ENCODE measurements at places on chromosomes 4 and X.
A peak's percentile ranks its signal among the peaks of the same experiment; 100 is the strongest.

DNA sequence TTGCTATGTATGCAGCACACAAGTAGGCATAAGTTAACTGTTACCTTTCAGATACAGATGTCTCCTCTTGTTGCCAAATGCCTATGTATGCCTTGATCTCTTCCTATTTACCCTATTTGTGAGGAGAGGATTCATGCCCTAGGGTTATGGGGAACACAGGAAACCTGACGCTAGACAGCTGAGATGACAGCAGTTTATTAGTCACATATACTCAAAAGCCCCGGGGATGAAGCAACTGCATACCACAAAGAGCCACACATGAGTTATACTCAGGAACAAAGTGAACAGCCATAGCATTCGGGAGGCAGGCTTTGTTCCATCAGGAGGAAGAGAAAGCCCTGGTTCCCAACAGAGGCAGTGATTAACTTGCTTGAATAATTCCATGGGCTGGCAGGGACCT is 1011.7 kb upstream of the PCDH7 start:
- no peak for DNase-seq

DNA sequence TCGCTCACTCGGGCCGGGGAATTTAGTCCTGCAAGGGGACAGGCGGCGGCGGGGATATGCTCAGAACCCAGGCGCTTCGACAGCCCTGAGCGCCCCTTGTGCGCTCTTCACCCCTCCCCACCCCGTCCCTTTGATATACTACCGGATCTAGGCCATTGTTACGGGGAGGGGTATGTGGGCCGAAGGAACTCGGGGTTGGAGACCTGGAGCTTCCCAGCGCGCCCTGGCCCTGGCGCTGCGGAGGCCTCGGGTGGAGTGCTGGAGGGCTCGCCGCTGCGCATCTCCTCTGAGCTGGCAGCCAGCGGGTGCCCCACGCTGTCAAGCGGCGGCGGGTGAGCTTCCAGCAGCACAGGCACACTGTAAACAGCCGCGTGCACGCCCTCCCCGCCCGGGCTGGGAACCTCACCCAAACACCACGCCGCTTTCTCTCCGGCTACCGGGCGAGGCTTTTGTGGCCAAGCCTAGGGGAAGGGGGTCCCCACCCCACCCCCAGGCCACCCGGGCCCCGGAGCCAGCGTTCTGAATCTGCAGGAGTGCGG is 54.5 kb upstream of the BCOR start:
- peak; percentile 51 for DNase-seq

- peak; percentile 31 for DNase-seq
Measured at GRCh38 chr4:7581477-7581876, 146.7 kb upstream of the PSAPL1 start.

GRCh38 chrX:36443007-36443406 is 523.5 kb downstream of the CFAP47 start:
- no peak for DNase-seq

DNA sequence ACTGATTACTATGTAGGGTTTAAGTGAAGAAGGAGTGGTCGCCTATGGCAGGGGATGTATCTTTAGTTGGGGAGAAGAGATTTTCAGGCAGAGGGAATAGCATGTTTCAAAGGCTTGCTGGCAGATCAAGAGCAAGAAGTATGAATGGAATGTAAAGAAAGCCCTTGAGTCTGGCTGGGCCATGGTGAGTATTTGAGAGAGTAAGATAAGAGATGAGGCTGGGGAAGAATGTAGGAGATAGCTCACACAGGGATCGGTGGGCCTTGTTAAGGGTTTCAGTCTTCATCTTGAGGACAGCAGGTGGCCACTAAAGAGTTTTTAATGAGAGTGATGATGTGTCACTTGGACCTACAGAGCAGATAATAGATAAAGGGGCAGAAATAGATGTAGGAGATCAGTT is 319.1 kb upstream of the RPS6KA3 start:
- no peak for DNase-seq

- no peak for DNase-seq
Measured at GRCh38 chrX:108171671-108172070, 80.1 kb downstream of the ATG4A start.

DNA sequence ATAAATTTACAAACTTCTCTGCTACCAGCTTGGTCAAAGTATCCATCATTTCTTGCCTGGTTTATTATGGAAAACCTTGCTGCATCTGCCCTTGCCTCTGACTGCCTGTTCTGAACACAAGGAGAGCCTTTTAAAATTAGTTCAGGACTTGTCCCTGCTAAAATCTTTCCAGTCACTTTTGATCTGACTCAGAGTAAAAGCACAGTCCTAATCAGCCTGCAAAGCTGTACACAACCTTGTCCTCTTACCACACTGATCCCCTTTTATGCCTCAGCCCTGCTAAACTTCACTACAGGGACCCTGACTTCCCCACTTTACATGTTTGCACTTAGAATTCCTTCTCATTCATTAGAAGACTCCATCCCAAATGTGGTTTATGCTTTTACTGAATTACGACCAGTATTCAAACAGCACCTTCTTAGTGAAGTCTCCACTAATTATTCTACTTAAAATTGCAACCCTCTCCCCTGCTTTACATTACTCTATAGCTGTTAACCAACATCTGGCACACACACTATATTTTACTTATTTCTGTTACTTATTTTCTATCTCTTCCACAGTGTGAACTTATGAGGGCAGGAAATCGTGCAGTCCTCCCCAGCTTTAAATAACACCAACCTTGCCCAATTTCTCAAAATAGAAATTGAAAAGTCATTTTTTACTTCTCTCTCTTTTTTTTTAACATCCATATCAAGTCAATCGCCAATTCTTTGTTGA is 6.3 kb downstream of the GABRA4 start:
- DNase-seq: no peak

DNA sequence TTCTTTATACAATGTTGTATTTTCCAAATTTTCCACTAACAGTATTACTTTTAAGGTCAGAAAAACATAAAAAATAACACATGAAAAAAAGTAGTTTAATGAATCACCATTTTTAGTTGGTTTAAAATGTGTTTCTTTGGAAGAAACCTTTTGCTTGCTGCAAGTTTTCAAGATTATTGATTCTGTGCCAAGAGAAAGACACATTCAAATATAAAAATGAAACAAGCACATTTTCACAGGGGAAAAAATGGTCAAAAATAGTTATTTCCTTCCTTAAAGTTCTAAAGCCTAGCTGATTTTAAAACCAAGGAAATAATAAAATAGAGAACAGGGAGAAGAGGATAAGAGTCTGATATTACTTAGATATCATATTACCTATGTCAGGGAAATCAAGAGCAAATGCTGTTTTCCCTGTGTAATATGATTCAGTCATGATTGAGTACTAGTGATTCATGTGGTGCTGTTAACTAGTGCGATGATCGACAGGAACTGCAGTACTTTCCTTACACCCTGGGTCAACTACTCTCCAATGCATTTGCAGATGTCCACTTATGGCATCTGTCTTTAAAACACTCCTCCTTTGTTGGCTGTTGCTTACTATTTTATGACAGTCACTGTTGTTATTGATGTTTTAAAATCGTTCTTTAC is 103.8 kb downstream of the CAMK2D start:
- no peak for DNase-seq

GRCh38 chr4:16237715-16238114 is 11.4 kb upstream of the TAPT1 start:
- DNase-seq: no peak

- DNase-seq: no peak
Measured at GRCh38 chr4:6625256-6625655, 15.2 kb upstream of the MRFAP1 start.

DNA sequence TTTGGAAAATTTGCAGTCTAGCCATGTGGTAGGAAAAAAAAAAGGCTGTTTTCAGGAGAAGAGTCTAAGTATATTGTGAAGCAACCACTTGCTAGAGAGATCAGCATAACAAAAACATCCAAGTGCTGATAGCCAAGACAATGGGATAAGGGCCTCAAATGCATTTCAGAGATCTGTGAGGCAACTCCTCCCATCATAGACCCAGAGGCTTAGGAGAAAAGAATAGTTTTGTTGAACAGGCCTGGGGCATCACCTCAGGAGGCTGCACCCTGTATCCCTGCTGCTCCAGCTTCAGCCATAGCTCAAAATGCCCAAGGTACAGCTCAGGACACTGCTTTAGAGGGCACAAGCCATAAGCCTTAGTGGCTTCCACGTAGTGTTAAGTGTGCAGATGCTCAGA is 13.6 kb upstream of the GPR174 start:
- no peak for DNase-seq

GRCh38 chr4:87092389-87093141 is 127.9 kb downstream of the KLHL8 start:
- DNase-seq: peak; percentile 42

- no peak for DNase-seq
Measured at GRCh38 chr4:157315968-157316367, 95.4 kb downstream of the GRIA2 start.

DNA sequence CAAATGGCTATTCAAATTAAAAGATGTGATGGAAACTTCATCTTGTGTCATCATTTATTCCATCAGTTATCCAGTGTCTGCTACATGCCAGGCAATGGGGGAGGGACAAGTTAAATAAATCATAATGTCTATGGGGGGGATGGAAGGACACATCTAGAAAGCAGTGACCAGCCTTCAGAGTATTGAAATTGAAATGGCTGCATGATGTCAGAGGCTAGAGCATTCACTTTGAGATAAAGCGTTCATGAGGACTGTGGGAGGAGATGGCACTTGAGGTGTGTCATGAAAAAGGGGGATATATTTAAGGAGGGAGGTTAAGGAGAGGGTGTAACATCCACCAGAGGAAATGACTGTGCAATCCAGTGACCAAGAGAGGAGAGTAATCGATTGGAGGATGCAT is 50.6 kb downstream of the SLIT2 start:
- no peak for DNase-seq

DNA sequence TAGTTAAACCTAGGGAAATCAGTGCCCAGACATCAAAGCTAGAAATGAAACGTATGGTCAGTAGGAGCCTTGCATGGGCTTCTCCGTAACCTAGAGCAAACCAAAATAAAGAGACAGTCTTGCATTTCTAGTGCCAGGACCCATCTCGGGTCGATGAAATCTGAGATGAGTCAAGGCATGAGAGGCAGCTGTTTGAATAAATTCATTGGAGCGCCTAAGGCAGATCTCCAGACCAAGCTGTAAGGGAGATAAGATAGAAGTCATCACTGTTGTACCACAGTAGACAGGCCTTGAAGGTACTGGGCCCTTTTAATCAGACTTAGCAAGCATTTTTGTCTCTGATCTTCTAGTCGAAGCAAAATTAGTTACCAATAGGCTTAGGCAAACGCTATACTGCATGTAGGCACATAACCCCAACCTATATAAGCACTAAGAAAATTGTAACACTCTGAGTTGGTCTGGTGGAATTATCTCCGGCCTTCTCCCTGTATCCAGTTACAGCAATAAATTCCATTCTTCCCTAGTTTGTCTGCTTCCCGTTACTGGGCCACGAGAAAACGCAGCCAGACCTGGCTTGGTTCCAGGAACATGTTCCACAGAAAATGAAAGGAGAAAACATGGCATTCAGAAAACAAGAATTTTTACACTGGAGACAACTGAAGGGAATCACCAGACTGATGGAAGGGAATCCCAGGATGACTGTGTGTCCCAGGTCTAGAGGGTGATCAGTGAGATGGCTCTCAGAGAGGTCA is 21.1 kb upstream of the PAPSS1 start:
- no peak for DNase-seq

- no peak for DNase-seq
Measured at GRCh38 chr4:145176641-145177432, 3.6 kb downstream of the OTUD4 start.

GRCh38 chr4:60911127-60911526 is 289.0 kb upstream of the ADGRL3 start:
- DNase-seq: no peak

DNA sequence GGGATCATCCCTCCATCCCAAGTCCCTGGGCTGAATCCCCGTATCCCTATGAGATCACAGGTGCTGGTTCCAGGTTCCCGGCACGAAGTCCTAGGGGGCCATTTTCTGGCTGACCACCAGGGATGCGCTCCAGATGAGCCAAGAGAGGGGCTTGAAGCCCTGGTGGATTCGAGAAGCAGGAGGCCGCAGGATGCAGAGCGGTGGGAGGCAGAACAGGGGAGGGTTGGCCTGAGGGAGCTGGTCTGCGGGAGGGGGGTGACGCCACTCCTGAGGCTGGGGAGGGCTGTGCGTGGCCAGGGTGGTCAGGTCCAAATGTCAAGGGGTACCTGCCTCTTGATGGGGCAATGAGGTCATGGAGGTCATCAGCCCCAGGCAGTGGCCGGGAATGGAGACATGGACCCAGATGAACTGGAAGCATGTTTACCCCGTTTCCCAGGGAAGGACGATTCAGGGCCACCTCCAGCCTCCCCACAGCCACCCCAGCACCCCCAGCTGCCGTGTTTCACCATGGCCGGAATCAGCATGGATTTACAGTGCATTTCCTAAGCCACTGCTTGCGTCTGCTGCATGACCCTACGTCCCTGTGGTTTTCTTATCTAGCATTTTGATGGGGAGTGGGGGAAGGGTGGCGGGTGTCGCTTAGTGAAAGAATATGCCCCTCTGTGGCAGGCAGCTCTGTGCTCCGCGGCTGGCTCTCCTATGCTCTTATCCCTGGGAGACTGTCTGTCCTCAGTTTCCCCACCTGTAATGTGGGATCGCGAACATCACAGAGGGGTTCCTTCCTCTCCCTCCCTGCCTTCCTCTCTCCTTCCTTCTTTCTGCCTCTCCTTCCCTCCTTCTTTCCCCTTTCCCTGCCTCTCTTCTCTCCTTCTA is 17.0 kb upstream of the HTRA3 start:
- DNase-seq: no peak

GRCh38 chr4:102578819-102579218 is 77.7 kb downstream of the NFKB1 start:
- no peak for DNase-seq

DNA sequence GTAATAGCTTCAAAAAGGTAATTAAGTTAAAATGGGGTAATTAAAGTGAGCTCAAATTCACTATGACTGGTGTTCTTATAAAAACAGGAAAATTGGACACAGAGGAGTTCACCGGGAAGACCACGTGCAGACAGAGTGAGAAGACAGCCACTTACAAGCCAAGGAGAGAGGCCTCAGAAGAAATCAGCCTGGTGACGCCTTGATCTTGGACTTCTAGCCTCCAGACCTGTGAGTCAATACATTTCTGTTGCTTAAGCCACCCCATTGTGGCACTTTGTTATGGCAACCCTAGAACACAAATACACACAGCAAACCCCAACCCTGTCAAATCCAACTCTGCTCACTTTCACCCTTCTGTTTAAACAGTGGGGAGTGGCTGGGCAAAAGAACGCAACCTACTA is 4.1 kb upstream of the CD38 start:
- DNase-seq: no peak

- no peak for DNase-seq
Measured at GRCh38 chr4:29467044-29467717, 1253.0 kb upstream of the PCDH7 start.

GRCh38 chrX:141642979-141643378 is 53.5 kb downstream of the SPANXA2 start:
- peak; percentile 2 for DNase-seq

GRCh38 chr4:150212927-150213326 is 134.7 kb downstream of the DCLK2 start:
- no peak for DNase-seq

GRCh38 chr4:140358281-140358680 is 15.2 kb upstream of the SCOC start:
- no peak for DNase-seq
